ENCODE measurements at places on chromosomes 1 and 21.

DNA sequence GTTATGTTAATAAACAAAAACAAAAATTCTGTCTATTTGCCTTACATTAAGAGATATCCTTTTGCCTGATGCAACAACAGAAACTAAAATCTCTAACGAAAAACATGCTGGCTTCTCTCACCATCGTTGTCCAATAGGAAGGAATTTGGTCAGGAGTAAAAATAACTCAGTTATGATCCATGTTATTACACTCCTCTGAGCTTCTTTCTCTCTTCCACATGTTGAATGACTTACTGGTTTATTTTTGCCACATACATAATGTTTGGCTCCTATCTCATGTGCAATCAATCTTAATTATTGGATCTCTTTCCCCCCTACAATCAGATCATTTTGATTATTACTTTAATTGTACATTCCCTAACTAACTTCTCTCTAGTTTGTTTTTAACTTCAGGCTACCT, 688.4 kb downstream of the USP25 start:
- no peak for DNase-seq

DNA sequence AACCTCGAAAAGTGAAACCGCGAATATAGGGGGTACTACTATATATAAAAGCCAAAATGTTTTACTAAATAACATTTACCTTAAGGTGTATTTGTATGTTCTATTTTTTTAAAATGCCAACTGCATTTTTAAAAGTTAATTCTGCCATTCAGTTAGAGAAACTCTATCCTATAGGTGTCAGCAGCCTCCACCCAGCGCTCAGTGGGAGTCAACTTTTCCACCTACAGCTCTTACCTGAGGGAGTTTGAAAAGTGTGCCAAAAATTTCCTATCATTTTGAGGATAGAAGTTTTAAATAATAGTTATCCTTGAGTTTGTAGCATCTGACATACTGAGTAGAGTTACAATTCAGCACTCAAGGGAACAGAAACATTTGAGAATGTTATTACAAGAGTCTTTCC, 6.1 kb upstream of the HP1BP3 start:
- DNase-seq: no peak

- DNase-seq: peak; percentile 91
Measured at GRCh38 chr1:245537992-245538391, 383.2 kb downstream of the KIF26B start.

DNA sequence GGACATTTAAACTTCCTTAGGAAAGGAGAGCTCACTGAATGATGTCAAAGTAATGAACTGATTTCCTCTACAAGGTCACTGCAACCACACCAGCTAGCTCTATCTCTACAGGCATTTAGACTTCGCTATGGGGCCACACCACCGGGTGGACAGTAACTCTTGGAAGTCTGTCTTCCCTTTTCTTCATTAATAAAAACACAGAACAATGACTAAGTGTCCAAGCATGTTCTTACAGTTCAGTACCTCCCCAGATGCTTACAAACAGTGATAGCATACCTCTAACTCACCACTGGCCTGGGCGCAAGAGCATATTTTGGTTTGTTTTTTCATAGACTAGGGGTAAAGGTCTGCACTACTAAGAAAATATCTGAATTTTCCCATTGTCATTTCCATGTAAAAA, 54.6 kb downstream of the SIM2 start:
- peak; percentile 83 for DNase-seq

GRCh38 chr1:3858231-3858981, 1.1 kb downstream of the DFFB start:
- DNase-seq: peak; percentile 31

All from amniotic epithelial cell (primary cell).